ENCODE measurements at places on chromosomes 12 and 14.

GRCh38 chr14:20997115-20997514 lies 2.0 kb upstream of the SLC39A2 start:
- DNase-seq, result no peak

- no peak for DNase-seq
Observed at GRCh38 chr14:93023802-93024434, 91.8 kb downstream of the ITPK1 start.

DNA sequence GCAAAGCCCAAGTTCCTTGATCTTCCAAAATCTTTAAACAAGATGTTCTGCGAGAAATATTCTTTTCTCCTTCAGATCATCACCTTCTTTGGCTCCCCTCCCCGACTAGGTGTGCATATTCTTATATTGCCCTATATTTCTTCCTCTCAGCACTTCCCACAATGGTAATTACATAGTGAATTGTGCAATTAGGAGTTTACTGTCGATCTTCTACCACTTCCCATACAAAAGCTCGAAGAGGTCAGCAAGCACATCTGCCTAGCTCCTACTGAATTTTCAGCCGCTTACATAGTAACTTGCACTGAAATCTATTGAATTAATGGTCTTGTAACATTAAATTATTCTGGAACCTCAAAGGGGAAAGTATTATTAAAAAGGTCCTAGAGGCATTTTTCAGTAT lies 16.7 kb downstream of the OSBPL8 start:
- no peak for DNase-seq

DNA sequence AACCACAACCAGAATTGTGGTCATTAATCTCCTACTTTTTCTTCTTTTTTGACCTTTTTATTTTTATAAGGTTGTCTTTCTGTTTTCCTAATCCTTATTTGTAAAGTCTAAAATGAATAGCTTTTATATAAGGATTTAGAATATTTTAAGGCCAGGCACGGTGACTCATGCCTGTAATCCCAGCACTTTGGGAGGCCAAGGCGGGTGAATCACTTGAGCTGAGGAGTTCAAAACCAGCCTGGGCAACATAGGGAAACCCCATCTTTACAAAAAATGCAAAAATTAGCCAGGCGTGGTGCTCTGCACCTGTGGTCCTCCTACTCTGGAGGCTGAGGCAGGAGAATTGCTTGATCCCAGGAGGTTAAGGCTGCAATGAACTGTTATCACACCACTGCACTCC lies 55.1 kb downstream of the IFT81 start:
- no peak for DNase-seq

DNA sequence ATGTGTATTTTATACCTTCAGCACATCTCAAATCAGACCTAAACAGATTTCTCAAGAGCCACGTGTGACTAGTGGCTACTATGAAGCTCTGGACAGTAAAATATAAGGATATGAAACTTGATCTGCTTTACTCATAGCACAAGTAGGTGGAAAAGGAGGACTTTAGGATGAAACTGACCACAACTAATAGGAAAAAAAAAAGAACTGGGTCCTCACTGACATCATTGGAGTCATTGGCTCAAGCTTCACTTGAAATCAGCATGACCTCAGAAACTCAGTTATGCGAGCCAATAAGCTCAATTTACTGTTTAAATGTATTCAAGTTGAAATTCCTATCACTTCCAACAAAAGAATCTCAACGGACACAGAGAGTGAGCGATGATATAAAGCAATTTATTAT lies 34.1 kb upstream of the CIT start:
- no peak for DNase-seq

DNA sequence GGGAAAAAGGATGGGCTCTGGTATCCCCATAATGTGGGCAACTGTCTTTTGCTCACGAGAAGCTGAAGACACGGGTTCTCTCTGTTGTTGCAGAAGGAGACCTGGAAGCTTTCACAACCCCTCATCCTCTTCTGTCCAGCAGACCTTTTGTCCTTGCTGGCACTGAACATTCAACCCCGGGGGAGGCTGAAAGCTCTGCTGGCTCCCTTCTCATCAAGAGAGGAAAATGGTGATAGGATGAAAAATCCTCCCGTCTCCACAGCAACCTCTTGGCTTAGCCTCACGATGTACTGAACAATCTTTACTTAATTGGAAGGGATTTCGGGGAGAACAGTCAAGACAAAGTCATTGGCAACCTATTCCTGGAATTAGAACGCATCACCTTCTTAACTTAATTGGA lies 39.0 kb downstream of the ELK3 start:
- DNase-seq, result no peak

DNA sequence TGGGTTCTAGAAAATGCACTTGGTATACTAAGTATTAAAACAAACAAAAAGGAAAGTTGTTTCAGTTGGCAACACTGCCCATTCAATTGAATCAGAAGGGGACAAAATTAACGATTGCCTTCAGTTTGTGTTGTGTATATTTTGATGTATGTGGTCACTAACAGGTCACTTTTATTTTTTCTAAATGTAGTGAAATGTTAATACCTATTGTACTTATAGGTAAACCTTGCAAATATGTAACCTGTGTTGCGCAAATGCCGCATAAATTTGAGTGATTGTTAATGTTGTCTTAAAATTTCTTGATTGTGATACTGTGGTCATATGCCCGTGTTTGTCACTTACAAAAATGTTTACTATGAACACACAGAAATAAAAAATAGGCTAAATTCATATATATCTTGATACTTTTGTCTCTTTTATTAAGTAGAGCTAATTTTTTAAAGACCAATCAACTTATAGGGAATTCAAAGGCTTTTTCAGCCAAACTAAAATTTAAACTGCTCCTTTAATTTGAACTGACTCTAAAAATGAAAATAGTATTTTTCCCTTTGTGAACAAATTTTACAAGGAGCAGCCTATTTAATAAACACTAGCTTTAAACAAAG lies 2.8 kb downstream of the FOXG1 start:
- no peak for DNase-seq

DNA sequence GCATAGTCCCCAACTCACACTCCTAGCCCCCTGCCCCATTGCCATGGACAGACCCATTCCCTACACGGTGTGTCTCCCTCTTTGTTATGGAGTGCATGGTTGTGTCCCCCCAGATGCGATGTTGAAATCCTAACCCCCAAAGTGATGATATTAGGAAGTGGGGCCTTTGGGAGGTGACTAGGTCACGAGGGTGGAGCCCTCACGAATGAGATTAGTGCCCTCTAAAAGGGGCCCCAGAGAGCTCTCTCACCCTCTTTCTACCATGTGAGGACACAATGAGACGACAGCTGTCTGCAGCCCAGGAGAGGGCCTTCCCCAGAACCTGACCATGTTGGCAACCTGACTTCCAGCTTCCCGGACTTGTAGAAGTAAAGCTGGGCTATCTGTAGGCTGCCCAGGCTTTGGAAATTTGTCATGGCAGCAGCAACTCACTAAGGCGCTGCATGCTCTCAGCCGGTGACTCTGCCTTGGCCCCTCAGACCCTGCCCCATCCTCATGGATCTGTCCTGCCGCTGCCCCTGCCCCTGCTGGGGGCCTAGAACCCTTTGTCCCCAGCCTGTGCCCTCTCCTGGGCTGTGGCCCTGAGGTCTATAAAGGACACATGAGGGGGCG lies 318.1 kb upstream of the RTL1 start:
- DNase-seq, result no peak

- DNase-seq, result no peak
Observed at GRCh38 chr12:19624491-19624890, 185.2 kb downstream of the AEBP2 start.

GRCh38 chr14:94330857-94331256 lies 7.7 kb upstream of the SERPINA6 start:
- no peak for DNase-seq

DNA sequence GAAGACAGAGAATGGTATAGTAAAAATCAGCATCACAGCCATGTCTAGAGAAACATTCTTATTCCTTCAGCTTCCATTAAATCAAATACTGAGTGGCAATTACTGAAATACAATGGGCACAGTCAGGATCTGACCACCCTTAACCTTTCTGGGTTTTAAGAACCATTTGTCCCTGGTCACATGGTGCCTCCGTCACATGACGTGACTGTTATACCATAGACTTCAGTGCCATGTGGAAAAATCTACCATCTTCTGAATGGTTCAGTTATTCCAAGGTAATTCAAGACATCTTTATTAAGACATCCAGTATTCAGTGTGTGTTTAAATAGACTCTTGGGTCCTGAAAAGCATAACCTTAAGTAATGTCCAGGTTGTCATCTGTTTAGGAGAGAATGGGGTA lies 553.1 kb upstream of the FLRT2 start:
- DNase-seq, result no peak

Data from CD4-positive, alpha-beta T cell treated with Interferon alpha-2 for 1 hour (primary cell).